ENCODE measurements at places on chromosomes 16 and 17.
A peak's percentile ranks its signal among the peaks of the same experiment; 100 is the strongest.

GRCh38 chr17:57577751-57578607 is 167.1 kb downstream of the CCDC182 start:
- DNase-seq, result peak; percentile 38

GRCh38 chr17:80180192-80180591 is 10.4 kb downstream of the CARD14 start:
- DNase-seq, result no peak

DNA sequence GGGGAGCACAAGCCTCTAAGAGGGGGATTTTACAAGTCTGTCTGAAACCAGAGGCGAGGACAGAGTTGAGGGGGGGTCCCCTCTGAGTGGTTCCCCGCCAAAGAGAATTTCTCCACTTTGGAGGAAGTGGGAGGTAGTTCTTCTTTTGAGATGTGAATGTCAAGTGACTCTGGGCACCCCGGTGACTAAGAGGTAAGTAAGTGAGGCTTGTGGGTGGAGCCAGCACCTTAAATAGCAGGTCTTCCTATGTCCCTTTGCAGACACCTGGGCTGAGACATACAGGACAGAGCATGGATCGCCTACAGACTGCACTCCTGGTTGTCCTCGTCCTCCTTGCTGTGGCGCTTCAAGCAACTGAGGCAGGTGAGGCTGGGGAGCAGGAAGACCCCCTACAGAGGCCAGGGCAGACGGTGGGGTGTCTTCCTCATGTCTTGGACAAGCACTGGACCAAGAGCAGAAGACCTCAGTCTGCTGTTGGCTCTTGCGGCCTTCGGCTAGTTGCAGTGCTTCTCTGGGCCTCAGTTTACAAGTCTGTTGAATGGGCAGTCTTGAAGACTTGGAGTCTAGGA is at the start of gene CCL22:
TSS of gene CCL22 (plus strand) at position 257 of the 569 bp plus-strand sequence. CDS start at position 291, 34 bp downstream.
- DNase-seq, result no peak

- DNase-seq, result no peak
Observed at GRCh38 chr16:29656688-29657523, 6.1 kb upstream of the SPN start.

DNA sequence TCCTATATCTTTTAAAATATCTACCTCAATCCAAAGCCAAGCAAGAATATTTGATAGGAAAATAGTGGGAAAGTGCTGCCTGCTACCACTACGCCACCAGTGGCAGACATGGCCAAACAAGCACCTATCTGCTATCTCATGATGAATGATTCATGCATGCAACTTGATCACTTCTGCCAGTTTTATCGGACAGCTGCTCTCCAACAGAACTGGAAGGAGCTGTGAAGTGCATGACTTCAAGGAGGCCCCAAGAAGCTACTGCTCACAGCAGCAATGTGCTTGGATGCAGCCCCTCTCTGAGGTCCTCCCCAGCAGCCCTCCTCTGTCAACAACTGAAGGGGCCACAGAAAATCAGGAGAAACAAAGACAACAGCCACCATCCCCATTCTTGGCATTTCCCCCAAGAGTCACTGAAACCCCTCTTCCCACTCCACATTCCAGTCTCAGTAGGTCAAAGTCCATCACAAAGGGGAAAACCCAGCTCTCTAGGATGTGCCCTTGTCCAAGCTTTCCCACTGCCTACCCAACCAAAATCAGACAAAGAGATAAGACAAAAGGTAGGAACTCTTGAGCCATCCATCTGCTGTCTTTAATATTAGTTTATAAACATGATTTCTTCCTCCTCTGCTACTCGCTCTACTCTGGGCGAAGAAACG is 215.3 kb downstream of the C16orf78 start:
- DNase-seq, result peak; percentile 13

DNA sequence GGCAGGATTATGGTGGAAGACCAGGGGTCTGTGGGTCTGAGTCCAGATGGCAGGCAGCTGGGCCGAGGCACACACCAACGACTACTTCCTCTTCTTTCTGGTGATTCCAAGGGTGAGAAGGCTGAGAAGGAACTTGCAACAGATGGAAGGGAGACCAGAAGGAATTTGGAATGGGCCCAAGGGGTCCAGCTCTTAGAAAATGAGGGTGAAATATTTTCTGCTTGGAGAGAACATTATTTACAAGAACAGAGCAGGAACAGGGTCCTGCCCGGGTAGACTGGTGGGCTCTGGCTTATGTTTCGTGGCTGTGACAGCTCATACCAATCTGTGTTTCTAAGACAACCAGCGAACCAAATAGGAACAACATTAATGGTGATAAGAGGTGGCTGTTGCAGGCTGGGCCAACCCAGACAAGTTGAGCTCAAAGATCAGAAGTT is 36.6 kb downstream of the CCDC42 start:
- DNase-seq, result no peak

DNA sequence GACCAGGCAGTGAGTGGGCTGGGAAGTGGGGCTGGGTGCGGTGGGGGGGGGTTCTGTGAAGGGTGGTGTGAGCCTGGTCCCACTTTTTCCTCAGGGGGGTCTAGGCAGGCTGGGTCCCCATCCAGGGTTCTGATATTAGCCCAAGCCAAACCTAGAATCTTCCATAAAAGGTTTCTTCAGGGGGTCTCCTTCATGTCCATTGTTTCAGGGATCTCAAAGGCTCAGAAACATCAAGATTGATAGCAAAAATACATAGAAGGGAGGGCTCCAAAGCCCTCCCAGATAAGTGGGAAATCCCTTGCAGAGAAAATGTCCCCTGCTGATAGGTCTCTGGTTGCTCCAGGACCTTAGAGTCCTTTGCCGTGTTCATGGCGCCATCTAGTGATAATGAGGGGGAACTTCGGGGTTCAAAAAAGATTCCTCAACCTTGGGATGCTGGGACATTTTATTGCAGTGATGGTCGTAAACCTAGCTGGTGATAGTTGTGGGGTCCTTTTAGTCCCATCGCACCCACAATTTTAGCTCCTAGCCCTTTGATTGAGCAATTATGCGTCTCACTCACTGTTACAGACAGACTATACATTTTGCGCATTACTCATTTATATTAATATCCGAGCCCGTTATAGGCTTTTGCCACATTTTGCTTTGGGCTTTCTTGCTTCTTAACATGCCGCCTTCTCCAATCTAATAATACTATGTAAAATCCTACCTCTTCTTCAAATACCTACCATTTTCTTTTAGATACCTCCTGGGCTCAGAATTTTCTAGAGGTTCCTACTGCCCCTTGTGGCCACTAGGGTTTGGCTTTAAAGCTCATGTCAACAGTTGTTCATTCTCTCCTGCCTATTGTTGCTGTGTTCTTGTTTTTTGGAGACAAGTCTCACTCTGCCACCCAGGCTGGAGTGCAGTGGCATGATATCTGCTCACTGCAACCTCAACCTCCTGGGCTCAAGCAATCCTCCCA is 35.1 kb downstream of the IGF2BP1 start:
- peak; percentile 59 for DNase-seq

- no peak for DNase-seq
Observed at GRCh38 chr17:37123941-37124820, 175.4 kb downstream of the AATF start.

GRCh38 chr17:48612456-48612853 is 1.6 kb upstream of the HOXB7 start:
- DNase-seq, result no peak

- DNase-seq, result no peak
Observed at GRCh38 chr17:6070430-6070912, 292 bp downstream of the WSCD1 start.

DNA sequence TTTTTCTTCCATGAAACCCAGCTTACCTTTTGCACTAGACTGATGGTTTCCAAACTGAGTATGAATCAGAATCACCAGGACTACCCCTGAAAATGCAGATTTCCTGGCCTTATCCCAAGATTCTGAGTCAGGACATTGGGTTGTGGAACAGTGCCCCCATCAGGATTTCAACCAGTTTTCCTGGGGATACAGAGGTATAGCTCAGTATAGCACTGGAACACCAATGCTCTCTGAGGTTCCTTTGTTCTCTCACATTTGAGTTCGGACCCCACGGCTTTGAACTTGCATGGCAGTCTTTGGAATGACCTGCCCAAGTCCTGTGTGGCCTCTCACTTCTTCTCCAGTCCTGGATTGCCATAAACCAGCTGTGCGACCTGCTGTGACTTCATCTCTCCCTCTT is 12.8 kb upstream of the CCL8 start:
- peak; percentile 29 for DNase-seq

GRCh38 chr16:49399594-49400364 is 26.2 kb downstream of the C16orf78 start:
- no peak for DNase-seq

DNA sequence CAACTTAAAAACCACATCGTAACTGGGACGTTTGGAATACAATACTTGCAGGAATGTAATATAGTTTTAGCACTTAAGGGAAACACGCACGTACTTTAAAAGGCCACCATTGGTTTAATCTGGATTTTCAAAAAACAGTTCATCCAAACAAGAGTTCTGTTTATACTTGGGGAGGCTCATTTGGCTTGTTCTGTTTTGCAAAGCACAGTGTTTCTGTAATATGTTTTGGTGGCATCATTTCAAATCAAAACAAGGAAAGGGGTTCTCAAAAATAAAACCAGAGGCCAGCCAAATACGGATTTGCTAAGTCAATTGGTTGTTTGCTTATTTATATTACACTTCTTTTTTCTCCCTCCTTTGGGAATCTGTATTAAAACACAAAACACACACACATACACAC is 656.1 kb upstream of the SOX9 start:
- DNase-seq, result no peak

DNA sequence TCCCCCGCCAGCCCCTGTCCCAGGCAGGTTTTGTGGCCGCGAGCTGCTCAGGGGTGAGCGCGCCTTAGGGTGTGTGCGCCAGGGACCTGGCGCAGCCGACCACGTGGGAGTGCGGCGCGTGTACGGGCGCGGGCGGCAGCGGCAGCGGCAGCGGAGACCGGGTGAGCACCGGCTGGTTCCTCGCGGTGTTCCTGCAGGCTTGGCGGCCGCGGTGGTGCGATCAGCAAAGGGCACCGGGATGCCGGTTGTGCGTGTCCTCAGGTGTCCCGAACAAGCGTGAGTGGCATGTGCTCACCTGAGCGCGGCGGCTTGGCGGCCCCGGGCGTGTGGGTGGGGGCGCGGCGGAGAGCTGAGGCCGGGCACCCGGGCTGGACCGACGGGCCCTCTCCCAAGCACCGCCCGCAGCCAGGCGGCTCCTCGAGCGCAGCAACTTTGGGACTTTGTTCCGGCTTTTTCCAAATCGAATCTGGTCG is 381 bp upstream of the HSD11B2 start:
- DNase-seq, result no peak

GRCh38 chr17:68803164-68803929 is 151.8 kb downstream of the ABCA8 start:
- no peak for DNase-seq

- DNase-seq, result peak; percentile 57
Observed at GRCh38 chr17:5584383-5585286, at the start of gene NLRP1. Gene NLRP1, minus strand, starts transcription at chr17:5584509. Its CDS starts 552 bp downstream, at chr17:5583957.

DNA sequence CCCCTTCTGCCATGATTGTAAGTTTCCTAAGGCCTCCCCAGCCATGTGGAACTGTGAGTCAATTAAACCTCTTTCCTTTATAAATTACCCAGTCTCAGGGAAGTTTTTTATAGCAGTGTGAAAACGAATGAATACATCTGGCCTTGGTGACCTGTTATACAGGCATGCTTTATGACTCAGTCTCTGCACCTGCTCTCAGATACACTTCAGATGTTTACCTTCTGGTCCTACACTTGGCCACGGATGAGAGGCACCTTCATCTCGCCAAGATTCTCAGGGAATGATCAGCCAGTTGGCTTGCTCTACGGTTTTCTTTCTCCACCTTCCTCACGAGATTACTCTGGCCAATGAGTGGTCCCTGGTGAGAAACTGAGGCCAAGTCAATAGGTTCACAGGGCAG is 304.7 kb downstream of the CA10 start:
- DNase-seq, result no peak

- no peak for DNase-seq
Observed at GRCh38 chr16:24983561-24983960, 31.6 kb downstream of the ARHGAP17 start.

GRCh38 chr16:80038566-80038965 is 438.0 kb upstream of the MAF start:
- DNase-seq, result no peak

DNA sequence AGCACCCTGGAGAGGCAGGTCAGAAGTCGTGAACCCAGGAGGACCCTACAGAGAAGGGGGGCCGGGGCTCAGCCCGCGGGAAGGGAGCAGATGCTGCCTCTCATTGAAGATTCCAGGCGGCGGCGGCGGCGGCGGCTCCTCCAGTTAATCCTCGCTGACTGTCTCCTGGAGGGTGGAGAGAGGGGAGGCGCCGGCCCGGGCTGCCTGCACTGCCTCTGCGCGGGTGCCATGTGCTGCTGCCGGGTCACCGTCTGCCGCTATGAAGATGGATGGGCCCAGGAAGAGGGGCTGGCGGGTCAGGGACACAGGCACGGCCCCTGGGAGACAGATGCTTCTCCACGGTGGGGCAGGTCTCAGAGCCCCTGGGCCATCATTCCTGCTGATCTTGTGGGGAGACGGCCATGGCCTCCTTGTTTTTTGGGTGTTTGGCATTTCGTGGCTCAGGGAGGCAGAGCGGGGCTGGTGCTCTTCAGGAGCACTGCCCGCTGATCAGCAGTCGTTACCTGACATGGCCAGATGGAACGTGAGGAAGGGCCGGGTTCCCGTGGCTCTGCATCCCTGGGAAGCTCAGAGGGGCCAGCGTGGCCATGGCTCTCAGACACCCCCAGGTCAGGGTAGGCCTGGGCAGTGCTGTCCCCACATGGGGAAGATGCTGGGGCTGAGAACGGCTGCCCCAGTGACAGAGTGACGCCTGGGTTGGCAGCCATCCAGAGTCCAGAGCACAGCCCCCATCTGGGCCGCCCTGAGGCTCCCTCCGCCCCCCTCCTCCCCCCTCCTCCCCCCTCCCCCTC is 36.1 kb downstream of the GINS2 start:
- DNase-seq, result peak; percentile 36

DNA sequence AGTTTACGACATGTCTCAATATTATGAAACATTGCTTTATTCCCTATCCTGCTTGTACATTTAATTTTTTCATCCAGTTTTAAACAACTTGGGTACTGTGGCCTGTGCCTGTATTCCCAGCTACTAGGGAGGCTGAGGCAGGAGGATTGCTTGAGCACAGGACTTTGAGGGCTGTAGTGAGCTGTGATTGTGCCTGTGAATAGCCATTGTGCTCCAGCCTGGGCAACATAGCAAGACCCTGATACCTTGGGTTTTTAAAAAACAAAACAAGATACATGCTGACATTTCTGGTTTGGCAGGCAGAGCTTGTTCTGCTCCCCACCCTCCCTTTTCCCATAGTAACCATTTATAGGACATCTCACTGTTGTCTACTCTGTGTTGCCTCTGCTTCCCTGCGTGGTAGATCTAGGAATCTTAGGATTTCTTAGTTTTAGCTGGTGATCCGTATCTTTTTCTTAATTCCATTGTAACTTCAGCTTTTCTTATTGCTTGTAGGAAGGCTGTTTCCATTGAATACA is 35.6 kb downstream of the TENT4B start:
- DNase-seq, result no peak

- DNase-seq, result no peak
Observed at GRCh38 chr16:19044769-19045168, 22.6 kb upstream of the COQ7 start.

- no peak for DNase-seq
Observed at GRCh38 chr17:64155751-64156544, 26.0 kb upstream of the ERN1 start.

GRCh38 chr17:58176200-58176599 is 9.4 kb downstream of the OR4D2 start:
- no peak for DNase-seq

GRCh38 chr17:19250421-19251173 is 13.4 kb downstream of the EPN2 start:
- DNase-seq, result no peak
